ENCODE measurements at places on chromosomes 11 and 22.

DNA sequence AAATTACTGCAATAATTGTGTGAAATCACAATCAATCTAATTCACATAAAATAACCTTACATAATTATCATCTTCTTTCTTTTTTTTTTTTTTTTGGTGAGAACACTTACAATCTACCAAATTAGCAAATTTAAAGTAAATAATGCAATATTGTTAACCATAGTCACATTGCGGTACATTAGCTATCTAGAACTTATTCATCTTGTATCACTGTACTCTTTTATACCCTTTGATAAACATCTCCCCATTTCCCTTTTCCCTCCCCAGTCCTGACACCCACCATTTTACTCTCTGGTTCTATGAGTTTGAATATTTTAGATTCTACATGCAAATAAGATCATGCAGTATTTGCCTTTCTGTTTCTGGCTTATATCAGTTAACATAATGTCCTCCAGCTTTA lies 24.0 kb upstream of the PRAME start:
- DNase-seq = no peak

DNA sequence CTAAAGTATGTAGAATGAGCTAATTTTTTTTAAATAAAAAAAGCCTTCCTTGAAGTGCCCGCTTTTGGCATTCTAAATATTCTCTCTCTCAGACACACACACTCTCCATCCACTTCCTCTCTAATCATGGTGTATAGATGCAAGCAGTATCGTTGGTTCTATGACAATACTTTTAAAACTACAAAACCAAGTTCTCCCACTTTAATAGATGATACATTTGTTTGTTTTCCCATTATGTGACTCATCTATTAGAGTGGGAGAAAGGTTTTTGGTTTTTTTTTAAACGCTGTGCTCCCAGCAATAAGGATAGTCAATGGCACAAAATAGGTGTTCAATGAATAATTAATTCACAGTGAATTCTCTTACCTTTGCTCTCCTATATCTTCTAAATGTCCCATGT lies 44.6 kb downstream of the FZD4 start:
- no peak for DNase-seq

- DNase-seq = no peak
Observed at GRCh38 chr11:17510507-17511206, 33.6 kb downstream of the USH1C start.

DNA sequence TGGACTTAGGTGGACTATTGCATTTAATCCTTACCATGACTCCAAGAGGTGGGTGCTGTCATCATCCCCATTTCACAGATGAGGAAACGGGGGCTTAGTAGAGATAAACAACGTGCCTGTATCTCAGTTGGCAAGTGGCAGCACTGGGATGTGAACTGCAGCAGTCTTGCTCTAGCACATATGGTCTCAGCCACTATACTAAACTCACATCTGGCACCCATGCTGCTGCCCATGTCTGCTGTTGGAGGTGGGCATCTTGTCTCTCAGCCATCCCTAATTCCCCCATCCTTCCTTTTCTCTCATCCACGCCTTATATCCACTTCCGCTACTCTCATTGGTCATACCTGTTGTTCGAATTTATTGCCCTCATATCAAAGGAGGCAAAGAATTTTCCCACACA lies 3.8 kb downstream of the PRG3 start:
- DNase-seq = no peak
